ENCODE measurements at places on chromosomes 5 and 9. TPM values are rescaled to one million over a fixed set of nuclear protein-coding genes. Genes with fewer than 3 reads are reported as not detected.

Gene HMHB1
- total RNA-seq: not detected

Gene NUTM2F
- not detected for total RNA-seq

Gene GABRP
- total RNA-seq: 0.49 TPM

Gene ZNF618
- total RNA-seq: 23.3 TPM

Gene CCIN
- 0.16 TPM for total RNA-seq

Gene HAVCR2
- not detected for total RNA-seq

Gene BTNL3
- total RNA-seq: not detected

Gene IL4
- total RNA-seq: not detected

Gene DIAPH1
- total RNA-seq: 77.2 TPM

Gene MLANA
- total RNA-seq: not detected

Gene ADRB2
- 9.4 TPM for total RNA-seq

Gene CCL21
- total RNA-seq: 0.76 TPM

Gene FOXE1
- total RNA-seq: not detected

Gene CDH6
- 0.19 TPM for total RNA-seq

Gene GBGT1
- 0.32 TPM for total RNA-seq

Gene ADRA1B
- under 0.01 TPM for total RNA-seq

Gene ASS1
- 42.4 TPM for total RNA-seq

Gene SPINK4
- not detected for total RNA-seq

Gene SLC6A19
- total RNA-seq: not detected

Gene GDF9
- not detected for total RNA-seq

Gene CYSRT1
- total RNA-seq: 0.16 TPM

Gene GRIA1
- not detected for total RNA-seq

Gene TIFAB
- total RNA-seq: not detected

All from bladder microvascular endothelial cell (primary cell).